Effector memory CD4-positive, alpha-beta T cell (primary cell): ENCODE measurements at places on chromosomes 13 and 19.
A peak's percentile ranks its signal among the peaks of the same experiment; 100 is the strongest.

DNA sequence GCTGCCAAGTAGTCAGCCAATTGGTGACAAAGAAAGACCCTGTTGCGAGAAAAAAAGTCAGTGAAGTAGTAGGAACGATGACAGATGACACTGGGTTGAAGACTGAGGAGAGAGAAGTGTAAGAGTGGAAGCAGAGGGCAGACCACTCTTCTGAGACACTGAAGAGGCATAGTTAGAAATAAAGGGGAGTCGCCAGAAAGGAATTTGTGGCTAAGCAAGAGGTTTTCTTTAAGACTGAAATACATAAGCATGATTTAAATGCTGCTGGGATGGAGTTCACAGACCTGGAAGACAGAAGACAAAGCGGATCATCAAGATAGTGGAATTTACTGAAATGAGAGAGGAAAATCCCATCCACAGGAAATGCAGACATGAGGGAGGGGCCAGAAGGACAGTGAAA, 56.2 kb upstream of the USPL1 start:
- DNase-seq = no peak

- DNase-seq = no peak
Observed at GRCh38 chr13:105184201-105184600, 1351.3 kb downstream of the EFNB2 start.

DNA sequence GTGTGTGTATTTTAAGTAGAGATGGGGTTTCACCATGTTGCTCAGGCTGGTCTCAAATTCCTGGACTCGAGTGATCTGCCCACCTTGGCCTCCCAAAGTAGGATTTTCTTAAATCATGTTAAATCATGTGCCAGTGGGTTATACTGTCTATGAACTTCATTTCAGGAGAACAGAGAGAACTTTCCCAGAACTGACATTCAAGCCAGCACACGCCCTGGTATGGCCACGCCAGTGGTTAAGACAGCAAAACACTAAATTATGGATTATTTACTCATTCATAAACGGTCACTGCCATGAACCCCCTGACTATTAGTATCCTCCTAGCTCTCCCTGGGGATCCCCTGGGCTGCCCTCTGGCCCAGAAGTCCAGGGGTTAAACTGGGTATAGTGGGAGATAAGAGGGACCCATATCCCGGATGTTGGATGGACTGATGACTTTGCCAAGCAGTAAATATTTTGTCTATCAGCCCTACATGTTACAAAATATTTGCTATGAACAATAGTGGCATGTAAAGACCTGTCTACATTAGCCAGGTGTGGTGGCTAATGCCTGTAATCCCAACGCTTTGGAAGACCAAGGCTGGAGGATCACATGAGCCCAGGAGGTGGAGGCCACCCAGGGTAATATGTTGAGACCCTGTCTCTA, 16.1 kb upstream of the STRN4 start:
- no peak for DNase-seq

DNA sequence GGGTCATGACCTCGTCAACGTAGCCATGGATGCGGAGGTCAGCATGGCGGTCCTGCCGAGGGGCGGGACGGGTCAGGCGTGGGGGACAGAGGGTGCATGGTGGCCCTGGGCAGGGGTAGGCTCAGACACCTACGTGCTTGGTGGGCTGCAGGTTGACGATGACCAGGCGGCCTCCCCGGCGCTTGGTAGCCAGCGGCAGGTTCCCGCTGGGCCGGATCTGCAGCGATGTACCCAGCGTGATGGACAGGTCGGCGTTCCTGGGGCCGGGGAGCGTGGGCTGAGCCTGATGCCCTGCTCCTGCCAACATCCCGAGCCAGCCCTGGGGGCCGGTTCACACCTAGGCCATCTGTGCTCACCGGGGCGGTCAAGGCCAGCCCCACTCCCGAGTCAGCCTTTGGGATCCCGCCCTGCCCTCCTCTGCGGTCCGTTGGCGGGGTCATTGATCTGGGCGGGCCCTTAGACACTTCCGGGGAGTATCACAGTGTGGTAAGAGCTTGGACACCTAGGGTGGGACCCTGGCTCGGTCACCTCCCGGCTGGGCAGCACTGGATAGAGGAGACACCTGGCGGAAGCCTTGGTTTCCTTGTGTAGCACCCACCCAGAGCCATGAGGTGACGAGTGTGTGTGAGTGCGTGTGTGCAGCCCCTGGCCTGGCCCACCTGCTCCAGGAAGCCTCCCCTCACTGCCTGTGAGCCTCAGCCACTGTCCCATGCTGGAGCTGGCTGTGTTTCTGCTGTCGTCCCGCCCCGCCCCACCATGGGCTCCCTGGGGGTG, 7.3 kb downstream of the SIRT6 start:
- no peak for DNase-seq

DNA sequence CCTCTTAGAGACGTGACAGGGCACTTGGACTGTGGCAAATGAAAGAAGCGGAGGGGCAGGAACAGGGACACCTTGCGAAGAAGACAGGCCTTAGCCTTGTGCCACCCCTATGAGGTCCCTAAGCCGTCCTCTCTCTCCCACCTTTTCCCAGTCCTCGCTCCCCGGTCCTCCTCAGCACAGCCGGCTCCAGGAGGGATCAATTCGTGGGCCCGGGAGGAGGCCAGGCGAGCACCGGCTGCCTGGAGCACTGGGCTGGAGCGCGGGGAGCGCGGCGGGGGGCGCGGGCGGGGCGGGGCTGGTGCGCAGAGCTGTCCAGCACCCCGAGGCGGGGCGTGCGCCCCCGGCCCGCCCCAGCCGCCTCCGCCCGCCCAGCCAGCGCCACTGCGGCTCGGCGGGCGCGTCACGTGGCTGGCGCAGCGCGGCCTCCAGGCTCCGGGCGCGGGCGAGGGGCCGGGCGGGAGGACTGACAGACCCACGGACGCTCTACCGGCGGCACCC, at the start of gene LRP3:
Gene LRP3, plus strand, starts transcription at position 466 of the 498 bp plus-strand sequence. CDS start 456 bp downstream, outside the sequence.
- no peak for DNase-seq

- DNase-seq = no peak
Observed at GRCh38 chr13:42990291-42991232, 1.5 kb downstream of the EPSTI1 start.

GRCh38 chr19:44635581-44636438, 7.9 kb upstream of the PVR start:
- DNase-seq = no peak

DNA sequence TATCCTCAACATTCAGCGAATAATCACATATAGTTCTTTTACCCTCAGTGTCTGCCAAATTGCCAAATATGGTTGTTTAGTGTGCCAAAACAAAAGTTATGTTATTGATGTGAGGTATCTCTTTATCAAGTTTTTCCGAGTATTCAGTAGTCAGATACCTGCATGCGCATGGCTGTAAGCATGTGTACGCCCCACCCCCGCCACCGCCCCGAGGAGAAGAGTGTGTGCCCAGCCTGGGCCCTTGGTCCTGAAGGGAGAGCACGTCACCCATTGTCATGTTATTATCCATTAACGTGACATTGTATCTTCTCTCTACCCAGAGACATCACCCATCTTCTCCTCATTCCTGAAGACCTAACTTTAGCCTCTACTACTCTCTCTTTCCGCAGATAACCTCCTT, 147.0 kb downstream of the SHISA2 start:
- no peak for DNase-seq

DNA sequence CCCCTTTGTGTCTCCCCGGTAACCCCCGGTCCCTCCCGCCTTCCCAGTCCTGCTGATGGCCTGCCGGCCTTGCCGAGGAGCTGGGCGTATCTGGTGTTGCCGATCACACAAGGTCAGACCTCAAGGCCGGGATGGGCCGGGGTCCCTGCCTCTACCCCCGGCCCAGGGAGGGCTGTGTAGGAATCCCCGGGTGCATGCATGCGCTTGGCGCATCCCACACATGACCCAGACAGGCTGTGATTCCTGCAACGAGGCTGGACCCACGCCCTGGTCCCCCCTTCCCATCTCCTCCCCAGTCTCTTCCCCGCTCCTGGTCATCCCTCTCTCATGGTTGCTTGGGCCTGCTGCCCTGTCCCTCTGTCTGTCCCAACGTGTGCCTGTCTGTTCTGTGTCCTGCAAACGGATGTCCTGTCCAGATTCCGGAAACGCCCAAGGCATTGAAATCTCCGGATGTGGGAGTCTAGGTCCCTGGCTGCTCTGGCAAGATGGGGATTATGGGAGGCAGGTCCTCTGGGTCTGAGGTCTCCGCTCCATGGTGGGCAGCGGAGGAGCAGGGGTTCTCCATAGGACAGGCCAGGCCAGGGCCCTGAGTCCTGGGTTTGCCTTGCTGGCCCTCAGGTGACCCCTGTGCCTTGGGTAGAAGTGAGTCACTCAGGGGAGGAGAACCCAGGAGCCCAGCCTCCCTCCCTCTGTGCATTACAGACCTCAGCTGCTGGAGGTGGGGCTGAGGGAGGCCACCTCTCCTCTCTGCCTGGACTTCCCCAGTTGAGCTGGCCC, 1.6 kb downstream of the PKN1 start:
- DNase-seq = no peak

DNA sequence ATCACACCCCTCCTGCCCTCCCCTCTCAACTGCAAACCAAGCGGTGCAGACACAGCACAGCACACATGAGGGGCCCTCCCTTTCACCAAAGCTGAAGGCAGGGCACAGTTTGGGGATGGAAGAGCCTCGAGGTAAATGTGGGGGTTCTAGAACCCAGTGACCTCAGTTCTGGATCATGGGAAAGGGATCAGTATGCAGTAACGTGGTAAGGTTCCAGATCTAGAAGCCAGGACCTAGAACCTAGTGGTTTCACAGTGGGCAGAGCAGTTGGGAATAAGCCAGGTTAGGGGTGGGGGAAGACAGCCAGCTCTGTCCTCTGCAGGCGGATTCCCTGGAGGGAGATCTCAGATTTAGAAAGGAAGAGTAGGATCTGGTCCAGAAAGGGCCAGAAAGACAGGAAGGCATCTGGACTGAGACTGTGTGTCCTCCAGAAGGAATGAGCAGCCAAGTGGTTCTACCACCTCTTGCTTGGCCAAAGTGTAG, 3.1 kb downstream of the FTL start:
- no peak for DNase-seq

DNA sequence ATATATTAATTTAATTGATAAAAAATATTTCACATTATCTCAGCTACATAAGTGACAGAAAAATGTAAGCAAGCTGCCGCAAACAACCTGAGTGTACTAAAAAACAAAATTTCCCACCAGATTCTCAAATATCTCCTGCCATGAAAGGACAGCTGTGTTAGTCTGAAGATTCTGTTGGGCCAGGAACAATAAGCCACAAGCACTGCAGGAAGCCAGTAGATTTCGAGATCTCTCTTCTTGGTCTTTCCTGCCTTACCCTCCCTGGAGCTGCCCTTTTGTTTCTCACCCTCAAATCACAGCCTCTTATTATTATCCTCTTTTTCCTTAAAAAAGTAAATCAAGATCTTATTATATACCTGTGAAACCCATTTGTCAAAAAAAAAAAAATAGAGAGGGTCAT, 165.6 kb downstream of the EFNB2 start:
- DNase-seq = no peak

- no peak for DNase-seq
Observed at GRCh38 chr19:7844405-7844804, 14.4 kb downstream of the EVI5L start.

DNA sequence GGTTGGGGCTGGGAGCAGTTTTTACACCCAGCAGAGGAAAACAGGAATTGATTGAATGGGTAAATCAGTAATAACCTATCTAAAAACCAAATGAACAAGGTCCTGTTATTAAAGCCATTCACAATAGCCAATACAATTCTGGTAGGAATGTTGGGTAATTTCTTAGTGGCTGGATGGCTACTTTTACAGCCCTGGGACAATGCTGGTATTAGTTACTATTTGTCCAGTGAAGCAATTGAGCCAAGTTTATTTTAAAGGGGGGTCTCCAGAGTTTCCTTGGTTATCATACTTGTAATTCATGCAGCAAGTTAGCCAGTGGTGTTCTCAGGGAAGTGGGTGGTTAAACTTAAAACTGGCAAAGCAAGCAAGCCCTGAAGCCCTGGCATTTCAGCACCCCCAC, 92.3 kb upstream of the STARD13 start:
- DNase-seq = no peak

DNA sequence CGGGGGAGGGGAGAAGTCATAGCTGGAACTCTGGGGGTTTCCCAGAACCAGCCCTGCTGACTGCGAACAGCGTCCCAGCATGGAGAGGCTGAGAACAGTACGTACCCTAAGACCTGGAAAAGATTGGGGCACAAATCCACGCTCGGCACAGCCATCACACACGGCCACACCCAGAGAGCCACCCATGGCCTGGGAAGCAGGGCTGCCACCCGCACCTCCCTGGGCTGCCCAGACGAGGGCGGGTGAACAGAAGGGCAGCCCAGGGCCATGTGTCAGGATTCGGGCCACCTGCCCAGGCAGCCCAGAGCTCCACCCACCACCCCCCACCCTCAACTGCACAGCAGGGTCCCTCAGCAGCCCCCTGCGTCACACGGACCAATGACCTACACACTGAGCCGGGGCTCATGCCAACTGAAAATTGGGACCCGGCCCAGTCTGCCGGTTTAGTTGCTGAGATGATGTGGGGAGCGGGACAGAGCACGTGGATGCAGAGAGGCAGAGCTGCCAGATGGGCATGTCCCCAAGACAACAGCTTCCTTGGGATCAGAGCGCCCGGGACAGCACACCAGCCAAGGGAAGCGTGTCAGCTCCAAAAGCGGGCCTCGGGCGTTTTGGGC, 8.5 kb downstream of the UBXN6 start:
- no peak for DNase-seq

DNA sequence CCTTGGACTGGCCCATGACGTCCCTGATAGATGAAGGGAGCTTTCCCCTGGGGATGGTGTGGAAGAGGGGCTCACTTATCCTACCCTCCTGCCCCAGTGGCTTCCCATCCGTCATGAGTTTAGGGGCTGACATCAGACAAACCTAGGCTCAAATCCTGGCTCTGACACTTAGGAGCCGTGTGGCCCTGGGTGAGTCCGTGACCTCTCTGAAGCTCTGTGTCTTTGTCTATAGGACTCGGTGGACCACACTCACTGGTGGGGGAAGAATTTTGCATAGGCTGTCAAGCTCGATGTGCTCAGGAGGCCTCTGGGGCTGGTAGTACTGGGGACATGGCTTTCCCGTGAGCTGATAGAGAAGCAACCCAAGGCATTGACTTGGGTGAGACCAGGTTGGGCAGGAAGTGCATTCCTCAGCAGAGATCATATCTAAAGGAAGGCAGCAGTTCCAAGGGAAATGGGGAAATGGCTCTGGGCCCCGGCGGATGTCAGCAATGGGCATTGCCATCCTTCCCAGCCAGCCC, 17.4 kb upstream of the AP1M2 start:
- DNase-seq = peak; percentile 2

DNA sequence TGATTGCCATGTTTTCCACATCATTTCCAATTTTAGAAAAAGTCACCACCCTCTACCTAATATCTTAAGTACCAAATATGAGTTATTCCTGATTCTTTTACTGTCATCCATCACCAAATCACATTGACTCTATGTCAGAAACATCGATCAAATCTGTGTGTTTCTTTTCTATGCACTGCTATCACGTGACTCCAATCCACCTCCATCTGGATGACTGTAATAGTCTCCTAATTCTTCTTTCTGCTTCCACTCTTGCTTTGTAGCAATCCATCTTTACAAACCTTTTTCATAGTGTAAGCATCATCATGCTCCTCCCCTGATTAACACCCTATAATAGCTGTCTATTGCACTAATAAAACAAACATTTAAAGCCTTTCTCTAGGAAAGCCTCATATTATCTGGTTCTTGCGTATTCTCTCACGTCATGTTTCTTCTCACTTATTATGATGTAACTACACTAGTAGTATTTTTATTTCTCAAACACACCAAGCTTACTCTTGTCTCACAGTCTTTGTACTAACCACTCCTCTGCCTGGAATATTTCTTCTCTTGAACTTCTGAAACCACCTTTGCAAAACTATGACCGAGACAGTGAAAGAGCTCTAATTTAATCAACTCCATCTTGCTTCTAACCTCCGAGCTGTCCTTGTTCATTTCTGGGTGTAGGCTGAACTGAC, 10.7 kb upstream of the FPR3 start:
- DNase-seq = no peak

- DNase-seq = no peak
Observed at GRCh38 chr13:43134868-43135267, 111.5 kb downstream of the DNAJC15 start.
